ENCODE measurements at places on chromosomes 6 and 20. TPM values are rescaled to one million over a fixed set of nuclear protein-coding genes. Genes with fewer than 3 reads are reported as not detected.
A peak's percentile ranks its signal among the peaks of the same experiment; 100 is the strongest.

Gene KIAA1755
- total RNA-seq, result 0.16 TPM

GRCh38 chr6:62746968-62747367 lies 460.9 kb upstream of the KHDRBS2 start:
- DNase-seq, result no peak

Gene POU5F1
- total RNA-seq, result 2,735 TPM

DNA sequence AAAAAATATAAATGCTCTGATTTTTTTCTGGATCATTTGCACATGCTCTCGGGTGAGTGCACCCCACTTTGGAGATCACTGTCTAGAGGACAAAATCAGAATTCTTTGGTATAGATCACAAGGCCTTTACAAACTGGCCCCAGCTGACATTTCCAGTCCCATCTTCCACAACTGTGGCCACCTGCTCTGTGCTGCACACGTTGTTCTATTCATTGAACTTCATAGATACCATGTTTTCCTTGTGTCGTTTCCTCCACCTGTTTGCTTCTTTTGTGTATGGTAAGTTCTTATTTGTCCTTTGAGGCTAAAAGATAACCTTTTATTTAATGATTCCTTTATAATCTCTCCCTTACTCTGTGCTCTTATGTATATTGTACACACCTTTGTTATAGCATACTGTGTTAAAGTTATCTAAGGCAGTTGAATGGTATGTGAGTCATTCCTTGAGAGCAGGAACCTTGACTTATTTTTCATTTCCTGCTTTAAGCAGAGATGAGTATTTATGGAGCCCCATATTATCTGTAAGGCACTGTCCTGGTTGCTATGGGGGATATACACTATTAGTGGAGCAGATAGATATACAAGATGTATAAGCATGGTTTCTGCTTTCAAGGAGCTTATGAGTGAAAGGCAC lies 12.0 kb upstream of the SLC17A5 start:
- DNase-seq, result no peak

Gene VSX1
- total RNA-seq, result 0.23 TPM

Gene MRS2
- 71.1 TPM for total RNA-seq

- DNase-seq, result peak; percentile 92
These were observed at the start of gene EPB41L2 for GRCh38 chr6:131063028-131063763. TSS of gene EPB41L2 (minus strand) at chr6:131063245. CDS start at chr6:130956485, 106,760 bp downstream.

DNA sequence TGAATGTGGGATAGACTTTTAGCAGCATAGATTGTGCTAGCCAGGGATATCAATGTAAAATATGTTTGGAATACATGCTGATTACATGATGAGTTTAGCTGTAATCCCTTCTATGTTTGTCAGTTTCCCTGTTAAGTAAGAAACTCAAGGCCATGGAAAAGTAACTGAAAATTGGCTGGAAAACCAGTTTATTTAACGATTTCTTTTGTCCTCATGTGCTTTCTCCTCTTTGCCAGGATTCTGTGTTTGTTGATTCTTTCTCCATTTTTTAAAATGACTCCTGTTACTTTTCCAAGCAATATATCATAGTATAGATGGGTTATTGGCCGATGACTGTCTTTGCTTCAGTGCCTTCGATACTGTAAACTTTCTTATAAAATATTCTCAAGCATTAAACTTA lies 87.5 kb downstream of the SAMD5 start:
- no peak for DNase-seq

GRCh38 chr6:41546475-41546865 lies 289 bp downstream of the FOXP4 start:
- no peak for DNase-seq

GRCh38 chr20:22682381-22682780 lies 98.0 kb upstream of the FOXA2 start:
- no peak for DNase-seq

- no peak for DNase-seq
These were observed 20.2 kb downstream of the GPR6 start for GRCh38 chr6:109998159-109998785.

DNA sequence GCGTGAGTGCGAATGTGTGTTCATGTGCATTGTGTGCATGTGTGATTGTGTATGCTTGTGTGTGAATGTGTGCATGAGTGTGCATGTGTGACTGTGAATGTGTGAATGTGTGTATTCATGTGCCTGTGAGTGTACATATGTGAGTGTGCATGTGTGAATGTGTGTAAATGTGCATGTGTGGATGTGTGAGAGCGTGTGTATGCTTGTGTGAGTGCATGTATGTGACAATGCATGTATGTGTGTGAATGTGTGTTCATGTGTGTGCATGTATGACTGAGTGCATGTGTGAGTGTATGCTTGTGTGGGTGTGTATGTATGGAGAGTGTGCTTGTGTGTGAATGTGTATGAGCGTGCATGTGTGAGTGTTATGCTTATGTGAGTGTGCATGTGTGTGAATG lies 77.4 kb downstream of the SMOC2 start:
- DNase-seq, result no peak

GRCh38 chr20:38447251-38447661 lies 12.1 kb upstream of the SNHG17 start:
- no peak for DNase-seq

Gene FERMT1
- 17.6 TPM for total RNA-seq

DNA sequence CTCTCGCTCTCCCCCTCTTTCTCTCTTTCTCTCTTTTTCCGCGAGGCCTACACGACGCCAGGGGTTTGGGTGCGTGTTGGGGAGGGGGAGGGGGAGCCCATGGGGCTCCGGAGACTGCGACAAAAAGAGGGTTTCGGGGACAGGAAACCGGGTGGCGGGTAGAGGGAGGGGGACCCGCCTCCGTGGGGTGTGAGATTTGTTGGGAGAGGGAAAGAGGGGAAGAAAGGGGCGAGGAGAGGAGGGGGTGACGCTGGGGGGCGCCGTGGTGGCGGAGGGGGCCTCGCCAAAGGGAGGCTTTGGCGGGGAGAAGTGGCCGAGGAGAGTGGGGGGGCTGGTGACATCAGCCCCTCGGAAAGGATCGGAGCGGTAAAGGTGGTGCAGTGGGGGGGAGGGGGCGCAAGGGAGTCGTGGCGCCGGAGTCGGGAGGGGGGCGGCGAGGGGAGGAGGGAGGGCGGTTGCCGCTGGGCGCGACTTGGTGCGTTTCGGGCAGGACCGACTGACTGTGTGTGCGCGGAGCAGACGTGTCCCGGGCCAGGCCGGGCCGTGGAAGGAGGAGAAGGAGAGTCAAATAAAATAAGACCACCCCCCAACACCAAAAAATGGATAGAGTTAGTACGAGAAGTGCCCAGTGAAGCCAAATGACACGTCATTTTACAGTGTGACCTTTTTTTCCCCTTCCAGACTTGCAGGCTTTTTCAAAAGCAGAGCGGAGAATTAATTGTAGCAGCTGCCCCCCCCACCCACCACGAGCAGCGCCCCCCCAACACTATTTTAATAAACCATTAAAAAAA lies 39.8 kb downstream of the GNAS start:
- peak; percentile 73 for DNase-seq

- peak; percentile 85 for DNase-seq
These were observed 107.4 kb downstream of the SULF2 start for GRCh38 chr20:47677635-47678453.

Gene MCHR2
- total RNA-seq, result not detected

GRCh38 chr6:27541212-27541932 lies 68.5 kb upstream of the ZNF184 start:
- peak; percentile 84 for DNase-seq

DNA sequence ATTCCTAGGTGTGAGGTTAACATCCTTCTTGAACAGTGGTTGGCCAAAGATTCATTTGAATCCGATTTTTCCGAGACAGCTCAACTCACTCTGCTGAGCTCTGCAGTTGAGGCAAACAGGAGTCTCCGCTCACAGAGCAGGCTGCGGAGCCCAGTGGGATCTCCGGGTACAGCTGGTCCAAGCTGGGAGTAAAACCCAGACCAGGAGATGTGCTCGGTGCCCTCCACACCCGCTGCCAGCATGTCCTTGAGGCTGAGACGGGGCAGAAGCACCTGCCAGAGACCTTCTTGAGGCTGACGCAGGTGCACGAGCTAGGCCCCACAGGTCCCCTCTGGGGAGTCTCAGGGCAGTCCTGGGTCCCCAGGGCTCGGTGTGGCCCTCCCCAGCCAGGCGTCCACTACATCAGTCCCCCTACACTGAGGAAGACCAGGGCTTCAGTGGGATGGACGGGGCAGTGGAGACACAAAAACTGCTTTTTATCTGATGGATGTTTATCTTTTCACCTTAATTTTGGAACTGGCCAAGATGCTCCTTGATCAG lies 119.0 kb downstream of the AGPAT4 start:
- no peak for DNase-seq

Gene PRDM13
- total RNA-seq, result 0.14 TPM

Gene SEC63
- total RNA-seq, result 68.0 TPM

Gene ABHD16B
- total RNA-seq, result not detected

- no peak for DNase-seq
These were observed 16.5 kb downstream of the NCOA7 start for GRCh38 chr6:125807293-125807692.

- no peak for DNase-seq
These were observed 28.4 kb downstream of the FOXA2 start for GRCh38 chr20:22555791-22556564.

- DNase-seq, result no peak
These were observed 24.2 kb downstream of the PRPH2 start for GRCh38 chr6:42698217-42698616.

DNA sequence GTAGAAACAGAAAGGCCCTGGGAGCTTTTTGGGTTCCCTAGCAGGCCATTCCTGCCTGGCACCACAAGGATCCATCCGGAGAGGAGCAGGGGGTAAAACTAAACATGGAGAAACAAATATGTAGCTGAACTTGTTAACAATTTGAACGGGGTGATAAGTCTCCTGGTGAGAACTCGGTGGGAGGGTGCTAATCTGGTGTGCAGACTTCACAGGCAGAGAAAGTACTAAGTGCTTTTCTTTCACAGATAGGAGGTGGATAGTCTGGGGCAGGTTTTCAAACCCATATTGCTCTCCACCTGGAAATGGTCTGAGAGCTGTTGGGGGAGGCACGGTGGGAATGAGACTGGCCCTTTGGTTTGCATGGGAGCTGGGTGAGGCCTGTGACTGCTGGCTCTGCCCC lies 196.3 kb upstream of the FUT9 start:
- no peak for DNase-seq

DNA sequence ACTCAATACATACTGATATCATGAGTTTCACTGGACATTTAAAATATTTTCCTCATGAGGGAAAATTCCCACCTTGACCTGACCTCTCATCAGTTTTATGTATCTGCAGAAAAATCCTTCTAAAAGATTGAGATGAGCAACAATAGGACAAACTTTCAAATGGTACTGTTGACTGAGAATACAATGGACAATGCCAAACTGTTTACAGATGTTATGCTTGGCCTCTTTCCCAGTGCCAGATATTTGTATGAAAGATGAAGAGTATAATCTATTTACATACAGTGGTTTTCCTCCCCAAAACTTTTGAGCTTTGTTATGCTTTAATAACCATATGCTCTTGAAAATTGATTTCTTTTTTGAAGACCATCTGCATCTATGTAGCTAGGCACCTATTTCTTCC lies 245.1 kb upstream of the RSPO3 start:
- no peak for DNase-seq

Gene GPX6
- not detected for total RNA-seq

GRCh38 chr6:118317581-118318563 lies 230.2 kb upstream of the PLN start:
- DNase-seq, result no peak

GRCh38 chr6:156854466-156855161 lies 77.4 kb downstream of the ARID1B start:
- DNase-seq, result no peak

Gene XKR7
- total RNA-seq, result 2.3 TPM

- DNase-seq, result no peak
These were observed 113.5 kb upstream of the SGK1 start for GRCh38 chr6:134431421-134431859.

DNA sequence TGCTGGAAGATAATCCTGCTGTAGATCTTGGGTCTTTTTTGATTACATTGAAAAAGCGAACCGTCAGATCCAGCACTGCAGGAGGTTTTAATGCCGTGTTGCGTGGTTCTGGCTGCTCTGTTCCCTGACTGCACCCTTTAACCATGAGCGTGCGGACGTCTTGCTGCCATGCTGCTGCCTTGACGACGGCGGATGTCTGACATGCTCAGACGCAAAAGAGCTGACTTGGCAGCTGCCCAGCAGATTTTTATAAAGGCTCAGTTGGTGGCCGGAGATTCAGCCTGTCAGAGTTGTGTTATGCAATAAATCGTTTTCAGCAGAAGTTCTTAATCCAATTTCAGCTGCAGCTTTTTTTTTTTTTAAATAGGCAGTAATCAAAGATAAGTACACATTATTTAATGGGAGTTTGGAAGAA lies 119.4 kb downstream of the JARID2 start:
- peak; percentile 33 for DNase-seq

Gene WFDC12
- total RNA-seq, result not detected

- no peak for DNase-seq
These were observed 650 bp upstream of the CD2AP start for GRCh38 chr6:47476781-47477496.

GRCh38 chr6:22755605-22756004 lies 186.2 kb downstream of the HDGFL1 start:
- no peak for DNase-seq

Gene DSP
- 77.0 TPM for total RNA-seq

GRCh38 chr20:22544462-22544861 lies 39.9 kb downstream of the FOXA2 start:
- no peak for DNase-seq

DNA sequence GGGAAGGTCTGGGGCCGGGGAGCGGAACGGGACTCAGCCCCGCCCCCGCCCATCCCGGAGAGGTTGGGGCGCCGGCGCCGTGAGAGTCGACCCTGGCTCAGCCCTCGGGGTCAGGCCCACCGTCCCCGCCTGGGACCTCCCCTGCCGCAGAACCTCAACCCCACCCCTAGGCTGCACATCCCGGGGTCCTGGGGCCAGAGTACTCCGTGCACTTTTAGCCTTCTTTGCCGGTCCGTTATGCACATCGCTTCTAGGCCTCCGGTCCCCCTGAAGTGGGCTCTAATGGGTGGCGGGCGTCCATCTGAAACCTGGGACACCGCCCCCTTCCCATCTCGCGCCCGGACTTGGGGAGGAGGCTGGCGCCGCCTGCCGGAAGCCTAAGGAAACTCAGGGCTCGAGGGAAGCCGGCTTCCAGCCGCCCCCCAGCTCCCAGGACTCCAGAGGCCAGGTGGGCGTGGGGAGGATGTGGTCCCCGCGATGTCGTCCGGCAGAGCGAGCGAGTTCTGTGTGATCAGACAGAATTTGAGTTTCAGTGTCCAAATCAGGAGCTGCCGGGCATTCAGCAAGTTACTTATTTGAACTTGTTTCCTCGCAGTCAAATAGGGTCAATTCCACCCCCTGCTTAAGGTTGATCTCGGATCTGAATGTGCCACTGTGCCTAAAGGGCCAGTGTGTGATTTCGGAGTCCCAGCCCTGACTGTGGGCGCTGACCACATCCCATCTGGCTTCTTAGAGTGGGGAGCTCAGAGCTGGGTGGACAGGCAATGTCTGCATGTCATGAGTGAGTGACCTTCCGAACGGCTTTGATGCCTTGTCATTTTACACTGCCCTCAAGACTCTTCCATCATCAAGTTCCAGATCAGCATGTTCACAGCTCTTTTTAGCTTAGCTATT lies 47.6 kb downstream of the CPXM1 start:
- DNase-seq, result peak; percentile 77

GRCh38 chr20:2659547-2659946 lies 4.5 kb downstream of the IDH3B start:
- no peak for DNase-seq

- DNase-seq, result no peak
These were observed 83.4 kb downstream of the OPN5 start for GRCh38 chr6:47865206-47865605.

Gene SOBP
- total RNA-seq, result 6.6 TPM

Measured in WTC11 (cell line).